ENCODE measurements at places on chromosomes 7 and 10.

DNA sequence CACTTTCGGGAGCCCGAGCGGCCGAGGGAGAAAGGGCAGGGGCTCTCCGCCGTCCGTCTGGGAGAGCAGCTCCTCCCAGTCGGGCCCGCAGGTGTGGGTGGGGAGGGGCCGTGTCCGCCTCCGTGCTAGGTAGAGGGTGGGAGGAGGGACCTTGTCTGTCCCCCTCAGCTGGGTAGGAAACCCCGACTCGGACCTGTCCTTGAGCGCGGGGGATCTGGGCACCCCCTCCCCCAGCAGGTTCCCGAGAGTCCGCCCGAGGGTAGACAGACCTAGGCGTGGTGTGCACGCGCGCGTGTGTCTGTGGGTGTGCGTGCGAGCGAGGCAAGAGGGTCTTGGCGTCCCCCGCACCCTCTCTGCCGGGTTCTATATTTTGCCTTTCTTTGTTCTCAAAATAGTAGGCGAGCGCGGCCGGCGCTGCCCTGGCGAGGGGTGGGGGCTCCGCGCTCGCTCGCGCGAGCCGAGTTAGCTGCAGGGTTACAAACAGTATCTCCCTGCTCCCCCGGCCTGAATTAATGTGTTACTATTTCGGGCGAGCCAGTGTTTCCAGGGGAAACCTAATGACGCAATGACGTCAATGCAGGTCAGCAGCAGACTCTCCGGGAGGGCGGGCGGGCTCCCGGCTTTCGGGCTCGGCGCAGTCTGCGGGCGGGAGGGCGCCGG, 73.9 kb upstream of the LEP start:
- DNase-seq = no peak

GRCh38 chr7:140734096-140734495, 37.6 kb downstream of the NDUFB2 start:
- no peak for DNase-seq

DNA sequence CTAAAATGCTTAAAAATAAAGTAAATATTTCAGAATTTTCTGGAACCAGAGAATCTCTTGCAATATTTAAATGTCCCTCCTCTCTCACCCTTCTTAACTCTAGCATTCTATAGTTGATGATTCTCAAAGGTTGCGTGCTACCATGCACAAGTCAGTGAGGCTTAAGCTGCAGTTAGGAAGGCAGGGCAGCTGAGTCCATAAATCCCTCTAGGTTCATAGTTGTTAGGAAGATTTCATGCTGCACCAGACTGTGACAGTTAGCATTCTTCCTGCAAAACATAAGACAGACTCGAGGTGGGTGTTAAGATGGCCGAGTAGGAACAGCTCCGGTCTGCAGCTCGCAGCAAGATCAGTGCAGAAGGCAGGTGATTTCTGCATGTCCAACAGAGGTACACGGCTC, 70.6 kb downstream of the MET start:
- DNase-seq = no peak

DNA sequence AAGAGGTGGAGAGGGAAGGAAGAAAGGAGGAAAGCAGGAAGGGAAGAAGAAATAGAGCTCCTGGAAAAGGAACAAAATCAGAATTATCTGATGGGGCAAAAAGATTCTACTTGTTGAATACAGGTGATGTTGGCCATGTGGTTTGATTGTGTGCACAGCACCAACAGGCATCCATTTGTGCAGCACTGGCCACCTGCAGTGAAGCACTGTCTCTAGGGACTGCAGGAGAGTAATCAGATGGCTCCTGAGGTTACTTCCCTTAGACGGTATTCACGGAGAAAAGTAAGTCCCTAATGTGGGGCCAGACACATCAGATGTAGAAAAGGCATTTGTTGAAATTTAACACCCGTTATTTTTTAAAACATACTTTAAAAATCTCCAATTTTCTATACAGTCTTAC, 135.3 kb upstream of the VIPR2 start:
- DNase-seq = no peak

DNA sequence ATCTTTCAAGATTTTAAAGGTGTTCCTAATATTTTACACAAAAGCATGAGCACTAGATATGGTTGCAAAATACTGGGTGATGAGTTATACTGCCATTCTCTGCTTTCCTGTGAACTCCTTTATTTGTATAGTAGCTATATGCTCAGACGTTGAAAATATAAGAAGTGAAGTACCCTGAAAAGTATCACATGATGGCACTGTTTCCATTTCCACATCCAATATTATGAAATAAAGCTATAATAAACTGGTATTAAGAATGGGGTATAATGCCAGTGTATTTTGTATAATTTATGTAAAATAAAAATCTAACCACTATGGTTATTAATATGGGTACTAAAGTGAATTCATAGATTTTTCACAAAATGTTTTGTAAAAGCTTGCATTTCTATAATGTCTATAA, 79.6 kb upstream of the FOXP2 start:
- no peak for DNase-seq

- DNase-seq = no peak
Measured at GRCh38 chr10:5390607-5391205, 13.9 kb downstream of the TUBAL3 start.

DNA sequence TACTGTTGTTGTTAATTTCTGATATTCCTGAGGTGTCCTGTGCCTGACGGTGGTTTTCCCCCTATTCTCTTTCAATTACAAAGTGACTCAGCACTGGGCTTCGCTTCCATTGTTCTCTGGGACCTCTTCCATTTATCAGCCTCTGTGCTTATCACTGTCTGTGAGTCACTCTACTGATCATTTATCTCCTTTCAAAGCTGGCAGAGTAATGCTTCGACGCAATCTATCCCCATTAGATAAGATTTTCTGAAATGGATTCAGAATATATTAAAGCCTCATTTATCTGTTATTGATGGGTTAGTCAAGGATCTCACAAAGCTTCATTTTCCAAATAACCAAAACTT, 679.2 kb downstream of the SDK1 start:
- DNase-seq = no peak

- no peak for DNase-seq
Measured at GRCh38 chr7:92034116-92034515, 93.5 kb downstream of the AKAP9 start.

GRCh38 chr7:50542132-50542531, 23.1 kb downstream of the DDC start:
- no peak for DNase-seq

DNA sequence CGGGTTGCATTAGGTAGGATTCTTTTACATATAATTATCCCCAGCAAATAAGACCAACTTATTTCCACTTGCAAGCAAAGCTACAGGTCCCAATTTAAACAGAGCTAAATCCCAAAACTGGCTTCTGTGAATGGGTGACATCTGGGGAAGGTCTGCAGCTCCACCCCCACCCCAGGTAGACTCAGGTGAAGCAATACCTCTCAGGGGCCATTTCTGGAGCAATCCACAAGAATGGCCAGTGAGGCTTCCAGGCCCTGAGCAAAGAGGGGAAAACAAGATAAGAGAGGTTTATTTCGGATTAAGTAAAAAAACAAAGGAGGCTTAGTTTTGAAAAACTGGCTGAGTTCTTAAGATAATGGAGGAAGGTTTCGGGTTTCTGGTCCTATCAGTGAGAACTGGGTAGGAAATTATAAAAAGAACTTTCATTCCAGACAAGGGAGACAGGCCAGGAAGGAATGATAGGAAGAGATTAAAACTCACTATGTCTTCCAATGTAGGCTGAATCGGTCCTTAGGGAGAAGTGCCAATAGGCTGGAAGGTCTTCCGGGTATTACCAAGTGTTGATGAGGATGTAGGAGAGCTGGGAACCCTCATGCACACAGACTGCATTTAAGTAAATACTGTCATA, 25.4 kb downstream of the SH3PXD2A start:
- no peak for DNase-seq

DNA sequence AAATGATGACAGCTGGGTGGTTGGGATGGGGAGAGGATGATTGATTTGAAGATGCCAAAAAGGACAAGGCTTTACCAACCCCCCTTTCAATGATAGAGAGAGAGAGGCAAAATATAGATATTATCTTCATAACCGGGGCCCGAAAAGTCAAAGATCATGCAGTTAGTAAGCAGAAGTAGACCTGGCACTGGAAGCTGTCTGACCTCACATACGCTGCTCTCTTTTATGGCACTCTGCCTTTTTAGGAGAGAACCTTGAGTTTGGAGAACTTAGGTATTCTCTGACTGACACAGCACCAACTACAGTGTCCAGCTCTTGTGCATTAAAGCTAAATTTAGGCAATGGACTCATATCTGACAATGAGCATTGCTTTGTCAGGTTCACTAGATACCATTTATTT, 30.7 kb downstream of the CNNM2 start:
- DNase-seq = no peak

DNA sequence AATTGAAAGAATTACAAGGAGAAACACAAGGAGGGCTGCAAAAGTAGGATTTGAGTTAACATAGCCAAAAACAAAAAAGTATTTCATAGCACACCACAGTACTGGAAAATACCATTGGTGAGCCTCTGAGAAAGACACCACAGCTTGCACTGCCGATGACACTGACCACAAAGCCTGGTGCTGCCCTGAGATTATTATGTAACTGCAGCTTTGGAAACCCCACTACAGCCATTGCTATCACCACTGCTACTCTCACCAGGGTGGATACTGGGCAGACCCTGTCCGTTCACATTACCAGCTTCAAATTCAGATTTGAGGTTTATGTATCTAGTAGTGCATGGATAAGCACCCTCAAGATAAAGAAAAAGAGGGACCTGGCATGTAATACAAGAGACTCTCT, 1246.7 kb upstream of the SORCS1 start:
- no peak for DNase-seq

GRCh38 chr7:40709062-40709964, 574.5 kb downstream of the SUGCT start:
- DNase-seq = no peak

DNA sequence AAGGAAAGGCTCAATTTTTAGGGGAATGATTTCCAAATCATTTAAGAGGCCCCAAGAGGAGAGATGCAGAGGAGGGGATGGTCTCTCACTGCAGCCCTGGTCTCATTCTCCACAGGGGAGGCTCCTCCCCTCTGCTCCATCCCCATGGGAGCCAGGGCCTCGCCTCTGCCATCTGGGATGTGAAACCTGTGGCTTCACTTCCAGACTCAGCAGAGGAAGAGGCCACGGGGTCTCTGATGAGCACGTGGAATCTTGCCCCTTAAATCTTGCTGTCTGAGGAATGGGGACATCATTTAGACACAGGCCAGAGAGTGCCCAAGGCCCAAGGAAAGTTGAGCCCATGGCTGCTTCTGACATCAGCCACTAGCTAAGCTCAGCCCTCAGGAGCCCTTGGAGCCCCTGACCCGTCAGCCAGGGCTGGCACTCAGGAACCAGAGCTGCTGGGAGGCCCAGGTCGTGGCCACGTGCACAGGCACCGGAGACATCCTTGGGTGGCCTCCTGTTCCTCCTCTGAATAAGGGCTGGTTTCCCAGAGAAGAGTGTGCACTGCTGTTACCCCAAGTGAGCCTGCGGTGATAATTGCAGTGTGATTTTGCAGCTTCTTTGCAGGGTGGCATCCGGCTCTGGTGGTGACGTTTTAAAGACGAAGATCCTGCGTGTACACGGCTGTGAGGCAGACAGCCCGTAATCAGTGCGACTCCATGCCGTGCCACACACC, 50.5 kb downstream of the VIPR2 start:
- DNase-seq = no peak

GRCh38 chr10:131450216-131450765, 138.8 kb upstream of the TCERG1L start:
- no peak for DNase-seq

DNA sequence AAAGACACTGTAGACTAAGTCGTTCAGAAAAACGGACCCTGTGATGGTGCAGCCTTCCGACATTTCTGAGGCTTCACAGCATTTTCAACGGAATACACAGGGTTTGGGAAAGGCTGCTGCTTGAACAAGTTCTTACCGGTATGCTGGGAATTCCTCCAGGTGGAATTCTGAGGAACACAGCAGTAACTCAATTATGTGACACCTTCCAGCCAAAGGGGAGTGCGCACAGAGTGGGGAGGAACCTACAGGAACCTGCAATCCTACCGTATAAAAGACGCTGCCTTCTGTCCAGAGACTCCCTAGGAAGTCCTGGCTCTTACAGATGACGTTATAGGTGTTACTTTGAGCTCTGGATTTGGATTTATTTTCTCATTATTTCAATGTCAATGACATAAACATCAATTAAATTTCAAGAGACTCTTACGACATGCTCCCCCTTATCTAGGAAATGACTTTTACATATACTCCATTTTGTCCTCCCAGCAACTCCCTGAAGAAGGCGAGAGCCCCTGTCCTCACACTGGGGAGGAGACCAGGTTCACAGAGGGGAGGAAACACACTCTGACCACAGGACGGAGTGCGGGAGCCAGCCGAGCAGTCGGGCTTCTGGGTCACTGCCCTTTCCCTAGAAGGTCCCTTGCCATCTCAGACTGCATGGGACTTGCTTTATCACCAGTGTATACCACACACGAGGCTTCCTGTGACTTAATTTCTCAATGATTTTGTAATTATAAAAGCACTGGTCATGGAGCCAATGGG, 27.9 kb downstream of the VIPR2 start:
- no peak for DNase-seq

- DNase-seq = no peak
Measured at GRCh38 chr7:81457852-81458522, 311.9 kb downstream of the HGF start.

- DNase-seq = no peak
Measured at GRCh38 chr10:128820663-128821062, 646.4 kb upstream of the MGMT start.

- DNase-seq = no peak
Measured at GRCh38 chr10:17049195-17049594, 80.4 kb downstream of the CUBN start.

GRCh38 chr7:141370650-141371049, 180.6 kb upstream of the AGK start:
- DNase-seq = no peak

- no peak for DNase-seq
Measured at GRCh38 chr7:66362136-66362535, 157.0 kb downstream of the TPST1 start.

DNA sequence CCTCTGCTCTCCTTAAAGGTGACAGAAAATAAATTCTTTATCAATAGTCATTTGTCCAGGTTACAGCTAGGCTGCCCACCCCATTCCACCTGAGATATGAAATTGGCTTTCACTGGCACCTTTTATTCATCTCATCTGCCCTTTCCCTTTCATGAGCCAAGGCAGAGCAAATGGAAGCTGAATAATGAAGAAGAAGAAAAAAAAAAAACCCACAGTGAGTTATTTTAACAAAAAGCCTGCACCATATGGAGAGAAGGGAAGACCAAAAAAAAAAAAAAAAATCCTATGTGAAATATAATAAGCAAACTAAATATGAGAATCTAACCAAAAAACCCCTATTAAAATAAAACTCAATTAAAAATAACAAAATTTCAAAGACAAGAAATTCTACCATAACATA, 59.2 kb downstream of the CHCHD3 start:
- no peak for DNase-seq

GRCh38 chr7:50826371-50827172, 43.9 kb upstream of the GRB10 start:
- DNase-seq = peak; percentile 46

- DNase-seq = no peak
Measured at GRCh38 chr10:78906734-78907390, 161.9 kb upstream of the ZMIZ1 start.

Data from BJ (cell line).